ENCODE measurements at places on chromosomes 5 and 9. TPM values are rescaled to one million over a fixed set of nuclear protein-coding genes. Genes with fewer than 3 reads are reported as not detected.

The ISL1 gene
- polyA plus RNA-seq, result not detected

- no peak for DNase-seq
Observed at GRCh38 chr9:133887540-133888047, 104.5 kb downstream of the VAV2 start.

DNA sequence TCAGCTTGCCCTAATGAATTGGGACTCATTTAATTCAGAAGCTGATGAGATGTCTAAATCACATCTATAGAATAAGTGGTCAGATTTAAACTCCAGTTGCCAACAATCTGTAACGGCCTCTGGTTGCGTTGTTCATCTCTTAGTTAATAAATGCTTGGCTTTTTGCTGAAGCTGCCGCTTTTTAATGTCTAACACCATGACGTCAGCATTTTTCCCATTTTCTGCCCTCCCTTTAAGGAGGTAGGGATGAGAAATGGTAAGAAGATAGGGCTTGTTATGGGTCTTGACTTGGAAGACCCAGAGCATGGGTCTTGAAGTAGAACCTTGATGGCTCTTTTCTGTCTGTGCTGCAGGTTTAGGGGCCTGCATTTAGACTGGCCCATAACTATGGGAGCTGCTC, 33.3 kb downstream of the PALM2AKAP2 start:
- no peak for DNase-seq

The PPIP5K2 gene
- 91.6 TPM for polyA plus RNA-seq

DNA sequence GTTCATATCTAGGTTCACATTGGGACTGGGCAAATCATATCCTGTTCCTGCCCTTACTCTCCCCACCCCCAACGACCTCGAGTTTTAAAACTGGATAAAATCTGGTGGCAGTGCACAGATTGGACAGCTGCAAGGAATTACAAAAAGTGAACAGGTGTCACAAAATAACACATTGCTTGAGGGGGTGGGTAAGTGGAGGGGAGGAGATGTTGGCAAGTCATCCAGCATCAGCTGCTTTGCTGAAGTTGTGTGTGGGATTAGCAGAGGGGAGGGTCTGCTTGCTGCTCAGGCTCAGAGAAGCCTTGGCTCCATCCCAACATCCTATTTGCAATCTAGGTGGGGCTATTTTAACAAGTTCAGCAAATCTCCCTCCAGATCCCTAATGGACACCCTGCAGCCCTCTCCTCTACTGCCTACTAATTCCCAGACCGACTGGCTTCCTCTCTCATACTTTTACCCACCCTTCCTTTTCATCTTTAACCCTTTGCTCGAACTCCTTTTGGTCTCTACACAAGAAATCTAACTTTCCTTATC, 39.8 kb upstream of the SLC24A2 start:
- no peak for DNase-seq

DNA sequence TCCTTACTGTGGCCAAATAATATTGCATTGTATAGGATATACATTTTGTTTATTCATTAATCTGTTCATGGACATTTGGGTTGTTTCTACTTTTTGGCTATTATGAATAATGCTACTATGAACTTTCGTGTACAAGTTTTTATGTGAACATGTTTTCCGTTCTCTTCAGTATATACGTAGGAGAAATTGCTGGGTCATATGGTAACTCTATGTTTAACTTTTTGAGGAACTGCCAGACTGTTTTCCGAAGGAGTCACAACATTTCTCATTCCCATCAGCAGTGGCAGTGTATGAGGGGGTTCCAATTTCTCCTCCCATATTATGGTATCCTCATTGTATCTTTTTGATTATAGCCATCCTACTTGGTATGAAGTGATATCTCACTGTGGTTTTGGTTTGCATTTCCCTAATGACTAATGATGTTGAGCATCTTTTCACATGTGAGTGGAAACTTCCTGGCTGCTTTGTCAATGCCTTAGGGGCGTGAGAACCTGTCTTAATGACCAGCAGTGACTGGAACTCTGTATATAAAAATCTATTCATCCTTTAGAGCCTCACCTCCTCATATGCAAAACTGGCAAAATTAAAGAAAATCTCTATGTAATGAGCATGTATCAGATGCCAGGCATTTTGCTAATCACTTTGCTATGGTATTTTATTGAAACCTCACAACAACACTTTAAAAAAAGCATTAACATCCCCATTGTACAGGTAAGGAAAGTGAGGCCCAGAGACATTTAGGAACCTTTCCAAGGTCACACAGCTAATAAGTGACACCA, 47.8 kb upstream of the TGFBR1 start:
- DNase-seq, result no peak

- DNase-seq, result no peak
Observed at GRCh38 chr9:123739387-123739786, 190.5 kb downstream of the DENND1A start.

DNA sequence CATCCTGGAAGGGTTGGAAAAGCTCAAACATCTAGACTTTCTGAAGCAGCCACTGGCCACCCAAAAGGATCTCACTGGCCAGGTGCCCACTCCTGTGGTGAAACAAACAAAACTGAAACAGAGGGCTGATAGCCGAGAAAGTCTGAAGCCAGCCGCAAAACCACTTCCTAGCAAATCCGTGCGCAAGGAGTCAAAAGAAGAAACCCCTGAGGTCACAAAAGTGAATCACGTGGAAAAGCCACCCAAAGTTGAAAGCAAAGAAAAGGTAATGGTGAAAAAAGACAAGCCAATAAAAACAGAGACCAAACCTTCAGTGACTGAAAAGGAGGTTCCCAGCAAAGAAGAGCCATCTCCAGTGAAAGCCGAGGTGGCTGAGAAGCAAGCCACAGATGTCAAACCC, 87.6 kb downstream of the MAP1B start:
- DNase-seq, result no peak

DNA sequence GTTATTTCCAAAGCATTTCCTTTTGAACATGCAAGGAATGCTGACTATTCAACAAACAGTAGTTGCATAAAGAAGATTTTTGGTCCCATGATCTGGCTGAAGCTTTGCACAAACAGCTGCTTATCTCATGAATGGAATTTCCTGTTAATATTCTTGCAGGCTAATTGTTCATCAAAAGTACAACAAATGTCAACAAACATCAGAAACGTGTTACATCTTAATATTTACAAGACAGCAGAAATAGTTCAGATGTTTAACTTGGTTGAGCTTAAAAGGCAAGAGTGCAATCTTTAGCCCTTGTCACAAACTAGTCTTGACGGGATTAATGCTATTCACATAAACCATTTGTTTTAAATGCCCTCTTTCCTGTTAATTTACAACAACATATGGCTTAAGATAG, 47.9 kb upstream of the BASP1 start:
- peak; percentile 68 for DNase-seq

GRCh38 chr5:175243441-175243840, 200.5 kb downstream of the DRD1 start:
- DNase-seq, result no peak

The FOXD4L3 gene
- polyA plus RNA-seq, result 0.11 TPM

DNA sequence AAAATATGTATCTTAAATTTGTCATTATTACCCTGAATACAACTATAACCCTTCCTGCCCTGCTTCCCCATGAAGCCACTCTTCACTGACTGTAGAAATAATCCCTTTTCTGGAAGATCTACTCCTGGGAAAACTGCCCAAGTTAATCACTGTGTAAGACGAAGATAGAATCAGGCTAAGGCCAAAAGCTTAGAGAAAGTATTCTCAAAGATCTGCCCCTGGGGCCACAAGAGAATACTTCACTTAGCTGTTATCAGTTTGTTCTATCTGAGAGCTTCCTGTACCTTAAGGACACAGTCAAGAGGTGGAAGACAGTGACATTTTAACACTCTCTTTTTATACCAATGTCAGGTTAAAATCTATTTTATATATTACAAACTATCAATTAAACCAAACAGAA, 33.8 kb downstream of the RNF145 start:
- no peak for DNase-seq

- DNase-seq, result no peak
Observed at GRCh38 chr9:120514405-120514804, 65.6 kb downstream of the CDK5RAP2 start.

- no peak for DNase-seq
Observed at GRCh38 chr9:110978516-110978915, 59.8 kb downstream of the LPAR1 start.

GRCh38 chr5:911601-912000, 18.9 kb downstream of the TRIP13 start:
- DNase-seq, result no peak

The EQTN gene
- not detected for polyA plus RNA-seq

Data from renal pelvis (tissue), 12 donors.